ENCODE measurements at places on chromosomes 6 and 20. TPM values are rescaled to one million over a fixed set of nuclear protein-coding genes. Genes with fewer than 3 reads are reported as not detected.

Gene SYS1
- 31.8 TPM for total RNA-seq

Gene FOXS1
- total RNA-seq: 0.36 TPM

Gene PDRG1
- 2.2 TPM for total RNA-seq

Gene C20orf202
- total RNA-seq: not detected

Gene TRIM31
- not detected for total RNA-seq

Gene MMP24
- 0.88 TPM for total RNA-seq

Gene MAS1
- not detected for total RNA-seq

Gene SLC24A3
- 1.1 TPM for total RNA-seq

Gene LY6G6F
- total RNA-seq: not detected

Gene OPRM1
- total RNA-seq: not detected

Gene EPHA7
- not detected for total RNA-seq

Gene STMN3
- 1.1 TPM for total RNA-seq

Gene GGT7
- 12.7 TPM for total RNA-seq

Gene CD83
- 1.4 TPM for total RNA-seq

DNA sequence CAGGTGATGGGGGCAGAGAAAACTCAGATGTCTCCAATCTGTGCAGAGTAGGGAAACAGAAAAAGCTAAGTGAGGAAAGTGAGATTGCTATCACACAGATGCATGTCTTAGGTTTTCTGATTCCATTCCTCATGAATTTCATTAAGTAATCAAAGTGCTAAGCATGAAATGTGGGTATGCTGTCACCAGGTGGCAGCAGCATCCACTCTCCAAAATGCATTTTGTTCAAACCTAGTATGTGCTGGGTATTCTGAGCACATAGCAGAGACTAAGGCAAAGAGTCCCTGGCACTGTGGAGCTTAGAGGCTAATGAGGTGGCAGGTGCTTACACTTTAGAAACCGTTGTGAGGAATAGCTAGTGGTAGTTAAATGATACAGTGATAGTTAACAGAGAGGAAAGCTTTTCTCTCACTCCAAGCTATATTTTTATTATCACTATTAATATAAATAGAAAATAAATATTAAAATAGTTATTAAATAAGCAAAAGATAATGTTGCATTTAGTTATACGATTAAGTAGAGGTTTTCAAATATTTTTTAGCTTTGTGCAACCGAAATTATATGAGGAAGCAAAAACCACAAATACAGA lies 179.5 kb downstream of the CDH26 start:
- peak; percentile 58 for DNase-seq

DNA sequence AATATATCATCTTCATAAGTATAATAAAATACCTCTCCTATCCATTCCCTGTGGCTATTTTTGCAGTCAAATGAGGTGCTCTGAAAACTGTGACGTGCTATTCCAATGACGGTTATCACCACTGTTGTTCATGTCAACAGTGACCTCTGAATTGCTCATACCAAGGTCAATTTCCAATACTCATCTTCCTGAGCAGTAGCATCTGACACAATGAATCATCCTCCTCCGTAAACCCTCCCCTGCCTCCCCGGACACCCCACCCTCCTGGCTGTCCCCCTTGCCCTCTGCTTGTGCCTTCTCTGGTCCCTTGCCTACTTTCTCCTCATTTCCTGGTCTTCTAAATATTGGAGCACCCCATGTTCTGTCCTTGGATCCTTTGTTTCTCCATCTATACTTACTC lies 77.7 kb upstream of the SLC22A23 start:
- peak; percentile 93 for DNase-seq

DNA sequence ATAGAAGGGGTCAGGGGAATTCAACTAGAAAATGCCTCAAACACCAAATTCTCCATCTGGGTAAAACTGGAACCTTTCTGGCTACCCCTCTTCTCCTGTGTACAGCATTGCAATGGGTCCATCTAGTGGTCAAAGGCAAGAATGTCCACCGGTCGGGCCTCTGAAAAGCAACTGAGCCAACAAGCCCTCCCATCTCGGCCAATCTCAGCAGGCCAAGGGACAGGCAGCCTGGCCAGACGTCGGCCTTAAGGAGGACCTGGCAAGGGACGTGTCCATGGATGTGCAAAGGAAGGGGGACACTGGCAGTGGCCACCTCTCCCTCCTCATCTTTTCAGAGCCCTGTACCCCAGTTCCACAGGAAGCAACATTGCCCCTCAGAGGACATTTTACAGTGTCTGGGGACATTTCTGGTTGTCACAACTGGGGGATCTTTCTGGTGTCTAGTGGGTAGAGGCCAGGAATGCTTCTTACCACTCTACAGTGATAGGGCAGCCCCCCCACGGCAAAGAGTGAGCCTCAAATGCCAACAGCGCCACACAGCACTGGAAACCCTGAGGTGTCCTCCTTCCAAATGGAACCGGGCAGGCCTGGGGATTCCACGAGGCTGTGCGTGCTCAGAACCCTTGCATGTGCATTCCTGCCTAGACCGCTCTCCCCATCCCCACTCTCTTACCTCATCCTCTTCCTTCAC lies 99.8 kb upstream of the FOXA2 start:
- DNase-seq: peak; percentile 90

- peak; percentile 90 for DNase-seq
Observed at GRCh38 chr6:6676910-6677441, 88.5 kb downstream of the LY86 start.

GRCh38 chr6:208364-208763 lies 83.9 kb upstream of the DUSP22 start:
- DNase-seq: no peak

- no peak for DNase-seq
Observed at GRCh38 chr6:68718385-68719073, 83.4 kb downstream of the ADGRB3 start.

GRCh38 chr20:905396-905961 lies 10.7 kb downstream of the ANGPT4 start:
- no peak for DNase-seq

GRCh38 chr20:24337069-24337468 lies 132.4 kb upstream of the SYNDIG1 start:
- DNase-seq: no peak

DNA sequence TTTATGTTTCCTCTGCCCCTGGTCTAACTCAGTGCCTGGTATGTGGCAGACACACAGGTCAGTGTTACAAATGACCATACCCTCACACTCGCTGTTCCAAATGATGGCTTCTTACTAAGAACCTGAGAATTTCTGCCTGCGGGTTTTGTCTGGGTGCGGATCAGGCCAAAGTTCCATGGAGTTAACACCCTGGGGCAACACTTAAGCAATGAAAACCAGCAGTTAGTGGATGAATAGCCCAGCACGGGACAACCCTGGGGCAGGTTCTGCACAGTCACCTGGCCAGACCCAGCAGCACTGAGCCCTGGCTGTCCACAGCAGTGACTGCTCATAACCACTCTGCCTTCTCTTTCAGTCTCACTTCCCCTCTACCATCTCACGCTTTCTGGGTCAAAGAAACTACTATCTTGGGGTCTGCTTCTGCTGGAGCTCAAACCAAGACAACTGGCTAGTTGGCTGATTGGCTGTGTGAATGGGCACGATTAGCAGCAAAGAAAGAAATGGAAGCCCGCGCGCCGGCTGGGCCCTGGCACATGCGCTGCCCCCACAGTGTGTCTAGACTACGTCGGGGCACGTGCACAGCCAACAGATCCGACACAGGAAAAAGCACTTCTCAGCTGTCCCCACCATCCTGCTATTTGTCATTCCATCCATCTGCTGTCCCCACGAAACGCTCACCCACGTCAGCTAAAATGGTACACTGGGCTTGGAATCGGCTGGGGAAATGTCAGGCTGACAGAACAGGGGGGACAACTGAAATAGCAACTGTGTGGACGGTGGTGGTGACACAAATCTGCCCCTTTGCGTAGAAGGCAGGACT lies 36.6 kb downstream of the MGME1 start:
- DNase-seq: no peak

GRCh38 chr20:46946181-46946624 lies 51.6 kb downstream of the EYA2 start:
- peak; percentile 55 for DNase-seq

GRCh38 chr6:25962149-25963127 lies at the start of gene TRIM38:
Gene TRIM38 (plus strand): TSS chr6:25962802. CDS start chr6:25966523, 3,721 bp downstream.
- DNase-seq: peak; percentile 72

- peak; percentile 95 for DNase-seq
Observed at GRCh38 chr6:13923527-13924145, 1.1 kb upstream of the RNF182 start.

DNA sequence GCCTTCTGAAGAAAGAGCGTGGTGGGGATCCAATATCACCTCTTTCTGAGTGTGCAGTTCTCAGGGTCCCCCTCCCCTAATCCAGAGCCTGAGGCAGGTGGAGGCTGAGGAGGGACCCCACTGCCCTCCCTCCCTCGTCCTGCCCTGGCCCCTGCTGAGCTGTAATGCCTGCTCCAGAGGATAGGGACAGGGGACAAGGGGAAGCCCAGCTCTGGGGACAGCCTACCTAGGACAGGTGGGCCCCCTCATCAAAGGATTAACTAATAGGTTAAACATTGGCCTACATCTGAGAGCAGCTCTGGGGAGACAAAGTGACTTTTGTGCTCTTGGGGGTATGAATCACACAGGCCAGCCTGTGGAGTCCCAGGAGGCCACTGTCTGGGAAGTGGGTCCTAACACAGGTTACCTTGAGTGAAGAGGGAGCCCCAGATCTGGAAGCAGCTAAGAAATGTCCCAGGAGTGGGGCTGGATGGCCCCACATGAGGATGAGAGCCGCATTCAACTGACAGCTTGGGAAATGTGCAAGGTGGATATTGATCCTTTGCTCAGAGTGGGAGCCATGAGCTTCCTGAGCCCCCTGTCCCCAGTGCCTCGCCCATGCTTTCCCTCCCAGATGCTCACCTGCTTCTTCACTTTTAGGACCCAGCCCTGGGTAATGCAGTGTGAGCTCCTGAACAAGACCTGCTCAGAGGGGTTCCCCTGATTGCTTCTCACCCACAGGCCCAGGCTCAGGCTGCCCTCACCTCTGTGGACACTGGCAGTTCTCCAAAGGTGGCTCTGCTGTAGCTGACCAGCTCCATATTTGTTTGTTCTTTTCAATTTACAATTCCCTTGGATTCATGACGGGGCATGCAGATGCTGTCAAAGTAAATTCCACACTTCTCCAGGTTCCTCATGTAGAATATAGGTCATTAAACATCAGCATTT lies 17.8 kb upstream of the CST9L start:
- no peak for DNase-seq

- DNase-seq: no peak
Observed at GRCh38 chr20:5996765-5997164, 46.3 kb downstream of the MCM8 start.

DNA sequence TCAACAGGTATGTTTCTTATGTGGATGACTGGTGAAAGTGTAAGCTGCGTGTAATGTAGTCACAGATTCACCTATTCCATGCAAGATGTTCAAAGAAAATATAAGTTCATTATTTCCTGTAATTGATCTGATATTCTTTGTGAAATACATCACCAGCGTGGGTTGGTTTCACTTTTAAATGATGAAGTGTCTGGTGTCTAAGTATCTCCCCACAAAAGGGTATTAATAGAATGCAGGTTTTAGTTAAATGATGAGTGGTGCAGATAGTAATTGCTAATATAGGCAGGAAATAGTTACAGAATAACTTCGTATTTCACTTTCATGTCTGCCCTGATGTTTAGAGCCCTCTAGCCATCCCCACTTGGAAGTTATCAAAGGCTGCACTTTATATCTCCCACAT lies 22.2 kb downstream of the PGBD1 start:
- DNase-seq: no peak

GRCh38 chr6:158911746-158912480 lies 88.1 kb downstream of the RSPH3 start:
- DNase-seq: no peak

- peak; percentile 73 for DNase-seq
Observed at GRCh38 chr6:108260126-108260808, 573 bp downstream of the SNX3 start.

GRCh38 chr6:121143476-121143875 lies 190.8 kb downstream of the TBC1D32 start:
- no peak for DNase-seq

DNA sequence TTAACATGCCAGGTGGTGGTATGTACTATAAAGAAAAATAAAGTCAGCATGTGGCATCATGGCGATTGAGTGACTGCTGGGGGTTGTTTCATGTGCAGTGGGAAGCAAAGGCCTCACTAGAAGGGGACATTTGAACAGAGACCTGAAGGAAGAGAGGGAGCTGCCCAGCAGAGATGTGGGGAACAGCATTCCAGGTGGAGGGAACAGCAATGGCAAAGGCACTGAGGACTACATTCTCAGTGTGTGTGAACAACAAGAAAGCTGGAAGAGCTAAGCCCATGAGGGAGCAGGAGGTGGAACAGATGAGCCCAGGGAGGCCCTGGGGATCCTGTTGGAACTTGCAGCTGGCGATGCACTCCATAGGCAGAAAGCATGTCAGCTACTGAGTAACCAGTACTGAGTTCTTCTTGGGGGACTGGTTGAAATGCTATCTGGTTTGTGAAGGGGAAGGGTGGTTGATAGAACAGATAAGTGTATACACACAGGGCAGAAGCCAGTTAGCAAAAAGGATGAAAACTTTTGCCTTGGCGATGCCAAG lies 29.2 kb downstream of the NOX3 start:
- no peak for DNase-seq

DNA sequence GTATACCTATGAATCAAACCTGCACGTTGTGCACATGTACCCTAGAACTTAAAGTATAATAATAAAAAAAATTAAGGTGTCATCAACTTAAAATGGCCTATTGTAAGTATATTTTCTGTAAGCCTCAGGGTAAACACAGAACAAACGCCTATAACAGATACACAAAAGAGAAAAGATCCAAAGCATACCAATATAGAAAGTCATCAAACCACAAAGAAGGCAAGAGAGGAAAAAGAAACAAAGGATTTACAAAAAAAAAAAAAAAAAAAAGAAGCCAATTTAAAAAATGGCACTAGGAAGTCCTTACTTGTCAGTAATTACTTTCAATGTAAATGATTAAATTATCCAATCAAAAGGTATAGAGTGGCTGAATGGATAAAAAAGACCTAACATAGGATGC lies 24.6 kb upstream of the ASF1A start:
- no peak for DNase-seq

- peak; percentile 62 for DNase-seq
Observed at GRCh38 chr20:32454164-32455145, 96.3 kb downstream of the ASXL1 start.

DNA sequence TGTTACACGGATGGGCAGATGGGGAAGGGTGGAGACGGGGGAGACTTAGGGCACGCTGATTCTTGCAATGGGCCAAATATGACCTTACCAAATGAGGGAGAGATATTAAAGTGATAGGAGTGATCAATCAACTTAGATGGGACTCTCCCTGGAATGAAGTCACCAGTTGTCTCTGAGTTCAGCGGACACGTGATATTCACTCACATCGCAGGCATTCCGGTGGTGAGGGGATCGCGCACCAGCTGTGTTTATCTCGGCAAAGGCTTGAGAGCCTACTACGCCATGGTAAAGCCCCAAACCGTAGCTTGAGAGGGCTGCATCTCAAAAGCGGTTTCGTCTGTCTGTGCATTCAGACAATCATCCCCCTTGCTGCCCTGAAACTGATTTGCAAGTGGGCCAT lies 5.5 kb downstream of the BMP7 start:
- no peak for DNase-seq

DNA sequence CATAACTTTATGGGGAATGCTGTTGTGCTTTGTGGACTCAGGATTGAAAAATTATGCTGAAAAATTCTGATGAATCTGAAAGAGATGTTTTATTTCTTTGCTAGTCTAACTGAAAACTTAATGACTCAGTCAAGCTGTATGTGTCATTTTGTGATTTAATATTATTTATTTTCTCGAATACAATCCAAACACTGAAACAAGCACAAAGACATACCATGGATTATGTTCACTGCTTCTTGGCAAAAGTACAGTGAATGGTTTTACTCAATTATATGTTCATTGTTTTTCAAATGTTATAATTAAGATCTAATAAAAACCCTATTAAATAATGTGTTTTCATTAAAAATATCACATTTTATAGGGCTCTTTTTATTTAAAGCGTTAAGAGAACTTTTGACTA lies 330.6 kb upstream of the EPHA7 start:
- DNase-seq: no peak
